ENCODE measurements at places on chromosomes 12 and 14.

GRCh38 chr12:62258231-62258630, 2.0 kb upstream of the USP15 start:
- no peak for DNase-seq

DNA sequence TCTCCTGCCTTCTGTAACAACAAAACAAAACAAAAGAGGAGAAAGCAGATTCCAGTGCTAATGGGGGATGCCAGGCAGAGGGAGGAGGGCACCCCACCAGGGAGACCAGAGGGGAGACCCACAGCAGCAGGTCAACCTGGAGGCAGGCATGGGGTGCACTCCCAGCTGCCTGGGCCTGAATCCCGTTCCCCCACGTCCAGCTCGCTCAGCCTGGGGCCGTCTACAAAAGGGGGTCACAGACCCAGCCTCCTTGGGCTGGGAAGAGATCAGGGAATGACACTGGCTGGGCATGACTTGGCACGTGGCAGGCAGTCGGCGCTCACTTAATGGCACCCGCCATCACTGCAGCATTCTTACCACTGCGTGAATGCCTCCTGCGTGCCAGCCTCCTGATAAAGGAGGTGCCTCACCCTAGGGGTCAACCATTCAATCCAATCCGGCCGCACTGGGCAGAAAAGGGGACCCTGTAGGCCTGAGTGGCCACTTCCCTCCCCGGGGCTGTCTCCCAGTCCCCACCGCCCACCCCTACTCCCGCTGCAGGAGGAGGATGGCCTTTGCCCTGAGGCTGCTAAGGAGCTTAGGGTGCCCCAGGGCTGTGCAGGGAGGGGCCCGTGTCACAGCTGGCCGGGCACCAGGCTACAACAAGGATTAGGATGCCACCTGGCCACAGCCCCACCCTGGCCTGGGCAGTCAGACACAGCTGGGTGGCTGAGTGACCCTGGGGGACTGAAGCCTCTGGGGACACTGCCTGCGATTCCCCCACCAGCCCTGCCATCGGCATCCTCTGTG, 87.5 kb downstream of the NCOR2 start:
- DNase-seq: peak; percentile 37

- no peak for DNase-seq
These were observed 393.3 kb upstream of the PRICKLE1 start for GRCh38 chr12:42982828-42983227.

DNA sequence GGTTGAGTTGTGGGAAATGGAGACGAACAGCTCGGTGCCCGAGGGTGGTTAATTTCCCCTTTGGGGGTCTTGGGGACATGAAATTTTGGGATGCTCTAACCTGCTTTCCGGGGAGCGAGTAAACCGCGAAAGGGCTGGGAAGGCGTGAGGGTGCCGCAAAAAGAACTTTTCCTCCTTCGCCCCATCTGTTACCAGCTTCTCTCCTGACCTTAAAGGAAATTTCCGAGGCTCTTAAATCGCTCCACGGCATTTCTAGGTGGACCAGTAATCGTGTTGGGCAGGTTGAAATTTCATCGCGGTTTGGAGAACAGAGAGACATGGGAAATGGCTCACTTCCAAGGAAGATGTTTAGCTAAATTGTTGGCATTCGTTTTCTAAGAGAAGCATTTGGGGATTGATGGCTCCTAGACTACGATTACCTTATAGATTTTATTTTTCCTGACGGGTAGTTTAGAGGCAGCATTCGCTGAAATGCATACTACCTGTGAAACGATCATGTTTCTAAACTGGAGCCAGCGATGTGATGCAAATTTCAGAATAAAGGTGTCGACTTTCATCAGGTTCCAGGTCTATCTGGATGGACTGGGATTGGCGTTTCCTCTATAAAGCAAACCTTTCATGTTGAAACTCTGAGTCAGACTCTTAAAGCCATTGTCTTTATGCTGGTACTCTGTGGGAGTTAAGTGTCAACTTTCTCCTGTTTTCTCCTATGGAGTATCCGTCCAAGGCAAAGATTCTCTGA, 414.5 kb downstream of the PCNX1 start:
- DNase-seq: peak; percentile 69

DNA sequence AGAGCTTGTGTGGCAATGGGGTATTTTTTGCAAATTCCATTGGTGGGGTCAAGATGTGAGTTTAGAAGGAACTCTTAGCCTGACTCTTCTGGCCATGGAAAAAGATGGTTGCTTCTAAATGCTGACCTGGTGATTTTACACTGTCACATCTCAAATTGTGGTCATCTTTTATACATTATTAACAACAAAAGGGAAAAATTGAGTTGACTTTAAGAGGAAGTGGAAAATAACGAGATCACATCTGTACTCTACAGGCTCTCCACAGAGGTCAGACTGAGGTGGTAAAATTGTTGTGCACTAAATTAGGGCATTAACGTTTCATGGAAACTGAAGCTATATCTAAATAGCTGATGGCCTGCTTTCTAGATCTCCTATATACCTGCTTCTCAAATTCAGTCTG, 44.7 kb downstream of the PTPN11 start:
- no peak for DNase-seq

GRCh38 chr12:48037267-48037915, 33.1 kb upstream of the COL2A1 start:
- peak; percentile 95 for DNase-seq

DNA sequence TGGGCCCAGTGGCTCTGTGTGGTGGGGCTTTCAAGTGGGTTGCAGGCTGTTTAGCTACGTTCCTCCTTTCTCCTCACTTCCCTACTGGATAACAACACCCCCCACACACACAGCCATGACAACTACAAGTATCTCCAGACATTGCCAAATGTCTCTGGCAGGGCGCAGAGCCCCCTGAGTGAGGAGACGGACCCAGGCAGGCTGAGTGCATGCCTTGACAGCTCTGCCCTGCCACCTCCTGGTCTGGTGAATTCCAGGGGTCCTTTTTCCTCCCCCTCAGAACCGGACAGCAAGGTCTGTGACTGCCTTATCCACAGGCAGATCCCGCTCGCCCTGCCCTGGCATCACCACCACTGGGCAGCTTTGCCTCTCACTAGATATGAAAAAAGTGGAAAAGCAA, 276.5 kb downstream of the TMEM132C start:
- peak; percentile 43 for DNase-seq

- no peak for DNase-seq
These were observed 11.6 kb downstream of the EIF2B1 start for GRCh38 chr12:123621619-123622530.

- no peak for DNase-seq
These were observed 274.6 kb downstream of the BTG1 start for GRCh38 chr12:91870872-91871707.

- DNase-seq: peak; percentile 82
These were observed 5.8 kb downstream of the TMEM253 start for GRCh38 chr14:21106498-21107282.

- DNase-seq: no peak
These were observed 119.5 kb upstream of the ARHGAP5 start for GRCh38 chr14:31957565-31957964.

Measured in neural progenitor cell (in vitro differentiated cells).